Endothelial cell (in vitro differentiated cells): ENCODE measurements at places on chromosomes 6 and 20.

GRCh38 chr20:49624317-49624716 is 56.4 kb upstream of the PTGIS start:
- no peak for DNase-seq
- no peak overlapping the region for H3K27ac ChIP-seq
- H3K36me3 ChIP-seq: peaks cover 12% of the 10 kb centered on the region
- no peak overlapping the region for H3K4me3 ChIP-seq

DNA sequence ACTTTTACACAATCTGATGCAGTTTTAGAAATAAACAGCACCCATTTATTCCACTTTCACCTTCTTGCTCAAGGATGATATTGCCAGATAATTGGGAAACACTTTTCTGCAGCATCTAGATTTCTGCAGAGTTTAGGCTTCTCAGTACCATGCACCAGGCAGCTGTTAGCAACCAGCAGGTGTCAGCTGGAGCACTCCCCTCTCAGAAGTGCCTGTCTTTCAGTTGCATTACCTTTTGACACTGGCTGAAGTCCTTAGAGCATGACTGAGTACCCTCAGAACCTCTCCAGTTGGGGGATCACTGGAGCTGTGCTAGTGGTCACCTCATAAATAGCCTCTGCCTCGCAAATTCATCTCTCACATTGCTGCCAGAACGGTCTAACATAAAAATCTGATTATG is 91.2 kb downstream of the DNAH8 start:
- no peak overlapping the region for H3K27ac ChIP-seq
- H3K27me3 ChIP-seq: peaks cover 3% of the 10 kb centered on the region
- DNase-seq: no peak
- no peaks in the 10 kb centered on the region for H3K36me3 ChIP-seq

DNA sequence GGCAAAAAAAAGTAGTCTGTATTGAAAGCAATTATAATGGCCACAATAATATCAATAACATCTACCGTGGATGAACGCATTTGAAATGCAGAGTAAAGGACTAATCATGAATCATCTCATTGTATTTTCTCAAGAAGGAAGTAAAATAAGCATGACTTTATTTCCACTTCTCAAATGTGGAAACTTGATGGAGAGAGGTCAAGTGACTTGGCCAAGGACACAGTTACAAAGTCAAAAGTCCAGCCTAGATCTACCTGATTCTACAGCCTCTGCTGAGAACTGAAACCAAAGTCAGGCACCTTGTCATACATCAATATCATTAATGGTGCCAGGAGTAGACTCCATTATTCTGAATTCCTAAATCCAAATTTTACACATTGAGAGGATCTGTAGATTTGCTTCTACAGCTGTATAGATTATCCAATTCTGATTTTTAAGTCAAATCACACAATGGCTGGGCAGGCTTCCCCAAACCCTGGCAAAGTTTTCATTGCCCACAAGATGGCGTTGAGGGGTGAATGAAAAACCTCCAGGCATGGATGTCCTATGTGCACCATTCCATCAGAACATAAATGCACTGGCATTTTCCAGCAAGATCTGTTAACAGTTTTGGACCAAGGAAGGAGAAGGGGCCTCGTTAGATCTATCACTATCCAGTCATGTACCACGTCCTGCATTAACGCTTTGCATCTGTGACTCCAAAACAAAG is 423.1 kb downstream of the MAFB start:
- H3K27me3 ChIP-seq: peaks cover 10% of the 10 kb centered on the region
- H3K4me3 ChIP-seq: no peak overlapping the region
- peak; percentile 40 for DNase-seq
- H3K27ac ChIP-seq: no peak overlapping the region
- H3K4me1 ChIP-seq: peaks cover 22% of the 10 kb centered on the region

DNA sequence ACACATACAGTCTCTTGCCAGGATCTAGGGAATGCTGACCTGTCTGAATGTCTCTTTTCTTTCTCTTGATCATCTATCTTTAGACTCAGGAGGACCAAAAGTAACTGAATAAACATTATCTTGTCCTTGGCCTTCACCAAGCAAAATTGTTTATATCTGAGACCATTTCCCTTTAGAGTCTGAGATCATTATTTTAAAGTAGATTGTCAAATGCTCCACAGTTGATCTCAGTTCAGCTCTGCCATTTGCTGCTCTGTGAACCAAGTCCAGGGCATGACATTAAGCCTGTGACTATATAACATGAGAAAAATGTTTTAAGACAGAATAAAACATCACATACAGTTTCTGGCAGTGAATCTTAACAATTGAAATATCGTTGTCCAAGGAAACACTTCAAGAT is 148.3 kb upstream of the NRSN1 start:
- DNase-seq: no peak
- no peaks in the 10 kb centered on the region for H3K27me3 ChIP-seq
- peaks cover 8% of the 10 kb centered on the region for H3K4me1 ChIP-seq
- H3K4me3 ChIP-seq: no peak overlapping the region
